ENCODE measurements at places on chromosomes 2 and 18.

DNA sequence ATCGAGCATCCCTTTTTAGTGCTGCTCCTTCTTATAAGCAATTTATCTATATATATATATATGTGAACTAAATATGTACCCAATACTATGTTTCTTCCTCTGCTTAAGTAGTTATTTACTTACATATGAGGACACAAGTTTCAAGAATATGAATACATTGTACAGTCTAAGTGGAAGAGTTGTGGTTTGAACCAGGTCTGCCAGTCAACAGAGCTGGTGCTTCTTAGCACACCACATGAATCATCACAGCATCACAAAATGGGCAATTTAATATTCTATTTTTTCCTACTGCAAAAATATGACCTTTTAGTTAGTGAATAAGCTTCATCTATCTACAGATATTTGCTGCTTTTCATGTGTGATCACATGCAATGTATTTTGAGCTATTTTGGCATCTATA, 64.4 kb upstream of the SPAG16 start:
- DNase-seq: no peak

DNA sequence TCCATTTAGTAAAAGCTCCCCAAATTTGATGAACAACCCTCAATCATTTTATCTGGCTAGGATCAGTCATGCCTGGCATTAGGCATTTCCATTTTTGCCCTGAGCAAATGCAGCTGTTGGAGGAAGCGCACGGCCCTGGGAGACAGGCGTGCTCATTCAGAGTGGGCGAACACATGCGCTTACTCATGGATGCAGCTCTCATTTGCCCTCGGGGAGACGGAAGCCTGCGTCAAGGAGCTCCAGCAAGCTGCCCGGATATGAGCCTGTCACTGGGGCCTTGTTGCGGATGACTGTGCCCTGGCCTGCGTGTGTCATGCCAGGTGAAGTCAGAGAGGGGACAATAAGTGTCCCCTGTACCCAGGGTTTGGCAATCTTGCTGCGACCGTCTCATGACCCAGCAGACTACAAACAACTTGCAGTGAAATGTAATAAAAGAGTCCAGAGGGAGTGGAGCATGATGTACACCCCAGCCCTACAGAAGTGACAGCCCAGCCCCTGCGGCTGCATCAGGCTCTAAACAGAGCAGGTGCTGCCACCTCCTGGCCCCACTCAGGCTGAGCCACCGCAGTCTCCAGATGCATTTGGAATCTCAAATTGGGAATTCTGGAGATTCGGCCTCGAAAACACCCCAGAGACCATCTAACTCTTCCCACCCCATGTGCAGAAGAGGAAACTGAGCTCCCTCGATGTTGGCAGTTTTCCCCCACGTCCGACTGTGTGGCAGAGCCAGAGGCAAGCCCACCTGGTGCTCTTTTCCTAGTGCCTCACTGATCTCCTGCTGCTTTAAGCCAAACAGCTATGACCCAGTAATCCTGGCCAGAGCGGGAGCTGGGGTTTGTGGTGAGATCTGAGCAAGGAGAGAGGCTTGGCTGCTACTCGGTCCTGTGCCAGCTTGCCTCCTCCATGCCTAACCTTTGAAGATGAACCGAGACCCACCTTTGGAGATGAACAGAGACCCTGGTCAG, 105.0 kb upstream of the ALK start:
- no peak for DNase-seq

DNA sequence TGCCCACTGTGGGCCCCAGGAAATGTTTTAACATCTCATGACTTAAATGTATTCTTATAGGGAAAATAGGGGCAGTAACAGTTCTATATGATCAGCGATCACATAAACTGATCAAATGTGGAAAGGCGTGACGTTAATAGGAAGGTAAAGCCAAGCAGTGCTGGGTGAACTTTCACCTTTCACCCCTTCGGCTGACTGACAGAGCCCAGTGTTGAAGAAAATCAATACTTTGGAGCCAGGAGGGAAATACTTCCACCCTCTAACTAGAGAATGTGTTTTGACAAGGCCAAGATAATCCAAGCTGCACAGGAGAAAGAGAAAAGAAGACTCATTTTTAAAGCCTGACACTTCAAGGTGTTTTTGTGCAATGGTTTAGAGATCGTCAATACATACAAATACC, 116.5 kb upstream of the BOD1L2 start:
- no peak for DNase-seq

GRCh38 chr2:43450617-43451016, 145.2 kb downstream of the THADA start:
- no peak for DNase-seq

- DNase-seq: no peak
These were observed 150.1 kb downstream of the PTRHD1 start for GRCh38 chr2:24643051-24643450.

DNA sequence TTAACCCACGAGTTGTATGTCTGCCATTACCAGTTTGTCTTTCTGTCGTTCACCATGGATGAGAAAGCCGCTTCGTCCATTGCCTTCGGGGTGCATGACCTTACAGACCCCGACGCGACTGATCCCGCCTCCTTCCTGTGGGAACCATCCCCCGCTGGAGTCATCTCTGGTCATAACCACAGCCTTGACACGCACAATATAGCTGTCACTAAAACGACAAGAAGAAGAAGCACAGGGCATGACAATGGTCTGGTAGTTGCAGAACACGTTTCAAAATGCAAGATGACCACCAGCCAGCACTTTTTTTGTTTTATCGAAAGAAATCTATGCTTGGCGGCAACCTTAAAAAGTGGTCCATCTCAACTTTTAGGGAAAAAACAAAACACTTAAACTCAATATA, 87.7 kb downstream of the SPRED2 start:
- DNase-seq: no peak

GRCh38 chr2:3197308-3197707, 180.3 kb downstream of the EIPR1 start:
- no peak for DNase-seq

DNA sequence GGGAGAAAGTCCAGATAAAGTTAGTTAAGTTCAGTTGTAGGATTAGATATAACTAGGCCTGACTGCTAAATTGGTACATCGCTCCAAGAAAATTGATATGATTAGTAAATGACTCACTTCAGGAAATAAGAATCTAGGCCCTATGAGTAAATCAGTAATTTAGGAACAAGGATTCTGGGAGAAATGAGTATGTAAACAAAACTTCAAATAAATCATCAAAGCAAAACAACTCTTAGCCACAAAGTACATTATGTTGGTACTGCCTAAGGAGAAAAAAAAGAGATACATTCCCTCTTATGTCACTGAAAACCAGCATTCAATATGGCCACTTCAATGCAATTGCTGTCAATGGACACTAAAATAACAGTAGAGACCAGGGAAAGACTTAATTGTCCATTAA, 529.1 kb downstream of the ZNF804A start:
- DNase-seq: no peak

All from stimulated activated CD4-positive, alpha-beta T cell treated with anti-CD3 and anti-CD28 coated beads, Interleukin-4, amount 100 ng/mL, for 24 hours (primary cell).